ENCODE measurements at places on chromosomes 11 and 22. TPM values are rescaled to one million over a fixed set of nuclear protein-coding genes. Genes with fewer than 3 reads are reported as not detected.

Gene SLC22A25
- not detected for total RNA-seq

Gene TENM4
- 14.6 TPM for total RNA-seq

Gene RGL4
- total RNA-seq: not detected

Gene MS4A4A
- 12.7 TPM for total RNA-seq

Gene GPHA2
- not detected for total RNA-seq

Gene SYCE3
- total RNA-seq: not detected

Gene PIK3IP1
- total RNA-seq: 55.0 TPM

Gene SULT4A1
- total RNA-seq: 2.9 TPM

Data from sigmoid colon (tissue), 7 donors.